Omental fat pad (tissue), 4 donors: ENCODE measurements at places on chromosomes 11 and 22.

GRCh38 chr22:38725900-38726655 lies 20.3 kb downstream of the GTPBP1 start:
- no peak for DNase-seq

DNA sequence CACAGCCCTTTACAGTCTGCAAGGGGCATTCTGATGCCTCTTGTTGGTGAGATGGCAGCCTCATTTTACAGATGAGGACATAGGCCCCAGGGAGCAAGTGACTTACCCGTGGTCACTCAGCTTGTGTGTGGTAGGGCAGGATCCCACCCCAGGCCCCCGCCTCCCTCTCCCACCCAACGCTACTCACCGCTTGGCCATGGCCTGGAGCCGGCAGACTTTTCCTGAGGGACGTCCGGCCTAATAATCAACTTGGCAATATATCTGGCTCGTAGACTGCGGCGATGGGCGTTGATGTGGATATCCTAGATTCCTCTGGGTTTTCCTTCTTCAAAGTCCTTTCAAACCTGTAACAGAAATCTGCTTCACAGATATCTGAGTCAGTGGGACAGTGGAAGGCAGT lies 57.1 kb downstream of the ARHGAP8 start:
- no peak for DNase-seq

DNA sequence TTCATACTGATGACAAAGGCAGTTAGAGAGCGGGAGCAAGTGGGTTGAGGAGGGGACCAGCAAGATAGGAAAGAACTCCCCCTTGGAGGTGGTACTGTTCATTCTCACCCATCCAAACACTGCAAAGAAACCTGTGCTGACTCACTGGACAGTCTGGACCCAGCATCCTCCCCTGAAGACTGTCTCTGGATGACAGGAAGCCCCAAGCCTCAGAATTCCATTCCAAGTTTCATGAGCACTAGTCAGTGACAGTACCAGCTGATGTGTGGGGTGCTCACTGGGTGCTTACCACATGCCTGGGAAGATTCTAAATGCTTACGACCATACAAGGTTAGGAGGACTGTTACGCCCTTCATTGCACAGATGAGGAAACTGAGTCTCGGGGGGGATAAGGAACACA lies 160.9 kb downstream of the IGLL1 start:
- no peak for DNase-seq

- DNase-seq: no peak
Measured at GRCh38 chr11:9664276-9665171, 647 bp downstream of the SWAP70 start.

- no peak for DNase-seq
Measured at GRCh38 chr22:21015466-21016006, 571 bp downstream of the P2RX6 start.

DNA sequence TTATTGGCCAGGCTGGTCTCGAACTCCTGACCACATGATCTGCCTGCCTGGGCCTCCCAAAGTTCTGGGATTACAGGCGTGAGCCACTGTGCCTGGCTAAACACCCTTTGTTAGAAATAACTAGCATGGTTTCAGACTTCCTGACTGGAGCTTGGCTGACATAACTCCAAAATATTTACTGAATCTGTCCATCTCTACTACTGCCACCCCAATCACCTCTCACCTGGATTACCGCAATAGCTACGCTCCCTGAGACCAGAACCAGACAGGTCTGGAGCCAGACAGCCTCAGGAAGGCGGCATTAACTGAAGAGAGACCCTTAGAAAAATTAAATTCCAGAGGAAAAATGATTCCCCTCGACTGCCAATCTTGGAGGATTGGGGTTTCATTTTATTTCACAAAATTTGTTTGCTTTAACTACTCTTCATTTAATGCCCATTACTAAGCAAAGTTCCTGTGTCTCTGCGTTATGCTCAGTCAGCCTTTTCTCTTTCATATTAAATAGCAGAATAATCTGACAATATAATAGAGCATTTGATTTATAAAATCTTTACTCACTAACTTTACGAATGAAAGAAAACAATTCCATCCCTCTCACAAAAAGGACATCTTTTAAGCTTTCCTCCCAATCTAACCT lies 13.1 kb downstream of the TMEM25 start:
- DNase-seq: no peak

DNA sequence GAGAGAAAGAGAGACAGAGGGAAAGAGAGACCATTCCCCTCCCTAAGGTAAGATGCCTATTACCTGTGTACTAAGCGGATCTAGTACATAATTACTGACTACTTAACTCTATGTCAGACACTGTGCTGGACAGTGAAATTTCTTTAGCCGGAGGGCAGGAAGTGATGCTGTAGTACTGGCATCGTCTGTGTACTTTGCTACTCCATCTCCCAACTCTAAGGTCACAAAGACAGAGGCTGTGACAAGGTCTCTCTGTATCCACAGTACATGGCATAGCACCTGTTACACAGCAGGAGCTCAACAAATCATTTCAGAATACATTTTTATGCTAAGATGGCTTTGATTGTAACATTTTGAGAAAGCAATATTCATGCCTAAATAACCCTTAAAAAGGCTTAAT lies 9.0 kb downstream of the BLID start:
- no peak for DNase-seq

- DNase-seq: no peak
Measured at GRCh38 chr11:104876861-104877431, 21.3 kb downstream of the CASP12 start.

- DNase-seq: no peak
Measured at GRCh38 chr11:86954269-86955110, 705 bp downstream of the FZD4 start.

- no peak for DNase-seq
Measured at GRCh38 chr22:46575911-46576555, 38.6 kb upstream of the CELSR1 start.

GRCh38 chr11:15057329-15057728 lies 16.1 kb upstream of the CALCB start:
- no peak for DNase-seq

DNA sequence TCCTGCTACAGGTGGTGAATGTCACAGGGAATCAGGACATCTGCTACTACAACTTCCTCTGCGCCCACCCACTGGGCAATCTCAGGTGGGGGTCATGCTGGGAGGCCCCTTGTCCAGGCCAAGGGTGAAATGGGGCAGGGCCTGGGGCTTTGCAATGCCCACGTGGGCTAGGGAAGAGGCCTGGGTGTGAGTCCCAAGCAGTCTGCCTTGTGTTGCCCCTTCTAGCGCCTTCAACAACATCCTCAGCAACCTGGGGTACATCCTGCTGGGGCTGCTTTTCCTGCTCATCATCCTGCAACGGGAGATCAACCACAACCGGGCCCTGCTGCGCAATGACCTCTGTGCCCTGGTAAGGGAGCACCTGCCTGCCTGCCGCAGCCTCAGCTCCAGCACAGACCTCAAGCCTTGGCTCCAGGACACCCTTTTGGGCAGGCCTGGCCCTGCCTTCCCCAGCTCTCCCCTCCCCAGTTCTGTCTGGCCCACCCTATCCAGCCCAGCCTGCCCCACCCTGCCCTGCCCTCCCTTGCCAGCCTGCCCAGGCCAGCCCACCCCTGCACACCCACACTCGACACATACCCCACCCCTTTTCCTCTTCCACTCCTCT lies 9.1 kb upstream of the TAGLN start:
- DNase-seq: peak; percentile 9

- DNase-seq: peak; percentile 72
Measured at GRCh38 chr11:76799066-76799804, 16.1 kb downstream of the TSKU start.

- no peak for DNase-seq
Measured at GRCh38 chr22:17013396-17014100, 5.5 kb upstream of the GAB4 start.

DNA sequence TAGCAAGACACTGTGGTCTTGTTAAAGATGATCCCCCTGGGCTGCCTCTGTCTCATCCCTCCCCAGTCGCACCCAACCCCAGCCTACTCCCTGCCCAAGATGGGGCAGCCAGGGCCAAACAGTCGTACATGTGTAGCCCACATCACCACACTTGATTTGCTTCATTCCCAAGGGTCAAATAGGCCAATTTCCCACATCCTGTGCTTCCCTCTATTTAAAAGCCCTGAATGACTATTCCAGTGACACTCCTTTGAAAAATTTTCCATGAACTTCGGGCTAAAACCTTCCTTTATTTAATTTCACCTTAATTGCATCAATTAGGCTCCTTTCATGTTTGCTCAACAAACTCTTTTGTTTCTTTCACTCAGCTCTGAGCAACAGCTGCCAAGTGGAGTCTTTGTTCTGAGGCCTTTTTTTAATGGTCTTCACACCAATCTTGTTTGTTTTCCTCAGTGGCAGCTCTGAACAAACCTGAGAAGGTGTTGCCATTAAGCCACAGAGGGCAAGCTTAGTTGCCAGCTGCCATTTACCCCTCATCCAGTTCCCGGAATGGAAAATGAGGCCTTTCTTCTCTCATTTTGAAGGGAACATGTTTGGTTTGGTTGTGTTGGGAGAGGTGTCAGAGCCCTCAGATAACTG lies 126.9 kb downstream of the APIP start:
- no peak for DNase-seq

DNA sequence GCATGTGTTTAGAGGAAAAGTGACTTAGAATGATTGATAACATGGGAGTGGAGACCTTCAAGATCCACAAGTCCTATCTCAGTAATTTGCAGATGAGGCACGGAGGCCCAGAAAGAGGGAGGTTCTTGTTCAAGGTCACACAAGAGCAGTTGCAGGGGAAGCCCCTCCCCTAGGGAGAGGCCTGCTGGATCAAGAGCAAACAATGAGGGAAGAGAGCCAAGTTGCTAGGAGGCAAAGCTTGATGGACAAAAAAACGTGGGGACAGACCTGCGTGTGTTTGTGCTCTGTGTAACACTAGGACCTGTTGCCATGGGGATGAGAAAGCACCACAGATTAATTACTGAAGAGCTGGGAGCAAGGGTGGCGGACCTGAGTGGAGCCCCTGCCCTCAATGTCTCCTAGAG lies 6.4 kb upstream of the MFRP start:
- DNase-seq: no peak

- no peak for DNase-seq
Measured at GRCh38 chr22:36287881-36288515, 35.1 kb downstream of the APOL1 start.

- no peak for DNase-seq
Measured at GRCh38 chr11:81700076-81700475, 1033.6 kb downstream of the FAM181B start.

DNA sequence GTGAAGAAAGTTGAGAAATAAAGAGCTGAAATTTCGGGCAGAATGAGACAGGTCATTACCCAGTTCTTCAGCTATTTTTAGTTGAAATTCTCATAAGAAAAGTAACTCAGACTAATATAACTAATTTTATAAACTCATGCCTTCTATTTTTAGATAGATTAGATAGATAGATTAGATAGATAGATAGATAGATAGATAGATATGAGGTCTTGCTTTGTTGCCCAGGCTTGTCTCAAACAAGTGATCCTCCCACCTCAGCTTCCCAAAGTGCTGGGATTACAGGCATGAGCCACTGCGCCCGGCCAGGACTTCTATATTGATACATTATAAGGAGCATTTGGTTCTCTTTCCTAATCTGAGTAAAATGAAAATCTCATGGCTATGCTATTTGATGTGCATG lies 26.9 kb upstream of the OR8G1 start:
- no peak for DNase-seq

DNA sequence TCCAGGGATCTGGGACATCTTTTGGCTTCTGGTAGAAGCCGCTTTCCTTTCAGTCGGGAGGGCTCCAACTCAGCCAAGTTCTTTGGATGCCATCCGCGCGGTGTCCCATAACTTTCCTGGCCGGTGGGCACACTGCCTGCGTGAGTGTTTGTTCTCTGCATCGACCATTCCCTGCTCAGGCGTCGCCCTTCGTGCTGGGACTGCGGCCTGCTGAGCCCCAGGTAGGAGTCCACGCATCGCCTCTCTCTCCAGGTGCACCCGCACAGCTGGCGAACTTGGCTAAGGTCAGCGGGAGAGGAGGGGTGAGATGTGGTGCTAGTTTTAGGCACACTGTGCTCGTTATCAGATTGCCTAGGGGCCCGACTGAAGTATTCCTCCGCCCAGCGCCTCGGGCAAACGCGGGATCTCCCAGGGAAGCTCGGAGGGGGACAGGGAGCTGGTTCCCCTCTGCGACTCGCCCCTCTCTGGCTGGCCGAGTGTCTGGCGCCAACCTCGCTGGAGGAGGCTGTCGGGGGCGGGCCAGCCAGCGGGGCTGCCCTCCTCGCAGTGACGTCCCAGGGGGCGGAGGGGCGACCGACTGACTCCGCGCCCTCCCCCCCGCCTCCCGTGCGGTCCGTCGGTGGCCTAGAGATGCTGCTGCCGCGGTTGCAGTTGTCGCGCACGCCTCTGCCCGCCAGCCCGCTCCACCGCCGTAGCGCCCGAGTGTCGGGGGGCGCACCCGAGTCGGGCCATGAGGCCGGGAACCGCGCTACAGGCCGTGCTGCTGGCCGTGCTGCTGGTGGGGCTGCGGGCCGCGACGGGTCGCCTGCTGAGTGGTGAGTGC lies at the start of gene LAYN:
Gene LAYN, plus strand, starts transcription at position 607 of the 823 bp plus-strand sequence. Its CDS starts 124 bp downstream, at position 731.
- DNase-seq: no peak

DNA sequence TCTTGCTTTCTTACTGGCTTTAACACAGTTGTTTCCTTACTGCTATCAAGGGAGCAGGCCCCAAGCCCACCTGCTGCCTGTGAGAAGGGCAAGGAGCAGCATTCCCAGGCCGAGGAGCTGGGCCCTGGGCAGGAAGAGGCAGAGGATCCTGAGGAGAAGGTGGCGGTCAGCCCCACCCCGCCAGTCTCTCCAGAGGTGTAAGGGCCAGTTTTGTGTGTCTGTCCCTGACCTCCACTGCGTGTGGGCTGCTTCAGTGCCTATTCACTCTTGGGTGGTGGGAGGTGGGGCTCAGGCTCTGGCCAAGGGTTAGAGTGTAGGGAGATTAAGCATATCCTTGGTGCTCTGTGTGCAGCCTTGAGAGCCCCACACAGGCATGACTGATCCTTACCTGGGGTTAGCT lies 55.1 kb downstream of the CEP164 start:
- DNase-seq: no peak

DNA sequence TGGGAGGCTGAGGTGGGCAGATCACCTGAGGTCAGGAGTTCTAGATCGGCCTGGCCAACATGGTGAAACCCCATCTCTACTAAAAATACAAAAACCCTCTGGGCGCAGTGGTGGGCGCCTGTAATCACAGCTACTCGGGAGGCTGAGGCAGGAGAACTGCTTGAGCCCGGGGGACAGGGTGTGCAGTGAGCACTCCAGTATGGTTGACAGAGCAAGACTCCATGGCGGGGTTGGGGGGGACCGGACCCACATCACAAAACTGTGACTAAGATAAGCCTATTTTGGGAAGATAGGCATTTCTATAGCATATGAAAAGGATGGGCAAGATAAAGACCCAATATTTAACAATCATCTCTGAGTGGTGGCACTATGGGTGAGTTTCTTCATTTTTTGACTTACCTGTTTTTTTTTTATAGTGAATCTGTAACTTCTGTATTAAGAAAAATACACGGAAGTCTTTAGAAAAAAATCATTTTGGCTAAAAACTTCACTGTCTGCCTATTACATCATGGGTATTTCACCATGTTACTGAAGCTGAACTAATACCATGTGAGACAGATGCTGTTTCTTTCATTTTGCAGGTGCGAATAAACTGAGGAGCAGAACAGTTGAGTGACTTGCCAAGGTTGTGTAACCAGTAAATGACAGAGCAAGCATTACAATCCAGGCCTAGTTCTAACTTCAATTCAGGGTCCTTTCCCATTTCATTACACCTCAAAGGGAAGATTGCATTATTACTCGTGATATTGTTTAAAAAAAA lies 2.5 kb downstream of the CELF1 start:
- no peak for DNase-seq
